ENCODE measurements at places on chromosomes 4 and X. TPM values are rescaled to one million over a fixed set of nuclear protein-coding genes. Genes with fewer than 3 reads are reported as not detected.

DNA sequence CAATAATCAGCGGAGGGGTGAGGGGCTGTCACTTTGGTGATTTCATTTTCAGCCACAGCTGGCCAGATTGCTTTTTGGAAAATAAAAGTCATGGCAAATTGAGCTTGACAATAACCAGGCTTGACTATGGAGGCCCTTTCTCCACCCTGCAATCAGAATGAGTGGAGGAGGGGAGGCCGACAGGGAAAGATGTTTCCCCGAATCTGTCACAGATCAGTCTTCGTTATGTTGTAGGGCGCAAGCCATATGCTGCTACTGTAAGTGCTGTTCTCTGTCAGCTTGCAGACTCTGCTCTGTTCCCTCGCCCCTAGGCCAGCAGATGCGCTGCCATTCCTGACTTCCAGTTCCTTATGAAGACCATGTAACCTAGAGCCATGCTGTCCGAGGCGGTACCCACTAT, 114.1 kb downstream of the MGST2 start:
- H3K4me3 ChIP-seq: no peak overlapping the region
- H3K36me3 ChIP-seq: no peaks in the 10 kb centered on the region
- H3K27ac ChIP-seq: no peak overlapping the region
- peaks cover 39% of the 10 kb centered on the region for H3K4me1 ChIP-seq
- H3K27me3 ChIP-seq: no peaks in the 10 kb centered on the region

- no peaks in the 10 kb centered on the region for H3K36me3 ChIP-seq
- no peak overlapping the region for H3K27ac ChIP-seq
- H3K27me3 ChIP-seq: no peaks in the 10 kb centered on the region
- H3K4me1 ChIP-seq: no peaks in the 10 kb centered on the region
- no peak for DNase-seq
- no peak overlapping the region for H3K4me3 ChIP-seq
Observed at GRCh38 chrX:69032601-69033000, 132.7 kb downstream of the PJA1 start.

- H3K27me3 ChIP-seq: no peaks in the 10 kb centered on the region
- no peak overlapping the region for H3K27ac ChIP-seq
- H3K4me3 ChIP-seq: no peak overlapping the region
- no peaks in the 10 kb centered on the region for H3K4me1 ChIP-seq
- no peaks in the 10 kb centered on the region for H3K36me3 ChIP-seq
Observed at GRCh38 chrX:42824541-42824940, 46.6 kb upstream of the PPP1R2C start.

- no peaks in the 10 kb centered on the region for H3K36me3 ChIP-seq
- H3K4me3 ChIP-seq: no peak overlapping the region
- no peaks in the 10 kb centered on the region for H3K4me1 ChIP-seq
Observed at GRCh38 chr4:23750125-23750524, 139.7 kb downstream of the PPARGC1A start.

- H3K4me1 ChIP-seq: peaks cover 58% of the 10 kb centered on the region
- H3K36me3 ChIP-seq: no peaks in the 10 kb centered on the region
- no peaks in the 10 kb centered on the region for H3K27me3 ChIP-seq
- no peak for DNase-seq
- no peak overlapping the region for H3K4me3 ChIP-seq
Observed at GRCh38 chr4:139018971-139019758, 3.6 kb downstream of the NOCT start.

- H3K27ac ChIP-seq: no peak overlapping the region
- no peaks in the 10 kb centered on the region for H3K27me3 ChIP-seq
- no peaks in the 10 kb centered on the region for H3K36me3 ChIP-seq
- peaks cover 4% of the 10 kb centered on the region for H3K4me1 ChIP-seq
Observed at GRCh38 chrX:13055486-13055885, 11.1 kb upstream of the FAM9C start.

- no peak overlapping the region for H3K27ac ChIP-seq
- no peaks in the 10 kb centered on the region for H3K36me3 ChIP-seq
- no peaks in the 10 kb centered on the region for H3K4me1 ChIP-seq
- no peaks in the 10 kb centered on the region for H3K27me3 ChIP-seq
- H3K4me3 ChIP-seq: no peak overlapping the region
- no peak for DNase-seq
Observed at GRCh38 chr4:48081196-48081595, 52.9 kb downstream of the TXK start.

GRCh38 chr4:174521800-174522182, 497 bp downstream of the HPGD start:
- DNase-seq: no peak
- no peak overlapping the region for H3K4me3 ChIP-seq
- H3K36me3 ChIP-seq: no peaks in the 10 kb centered on the region
- H3K27me3 ChIP-seq: no peaks in the 10 kb centered on the region

GRCh38 chr4:88284439-88285234, at the start of gene PPM1K:
PPM1K (minus strand) TSS chr4:88284561; CDS start chr4:88278583, 5,978 bp downstream.
- H3K27ac ChIP-seq: peak within 1 kb of the TSS; percentile 97
- H3K4me1 ChIP-seq: peaks cover 63% of the 10 kb centered on the region
- H3K36me3 ChIP-seq: no peaks in the 10 kb centered on the region
- no peaks in the 10 kb centered on the region for H3K27me3 ChIP-seq
- DNase-seq: peak; percentile 99
- H3K4me3 ChIP-seq: peak within 1 kb of the TSS; percentile 95

DNA sequence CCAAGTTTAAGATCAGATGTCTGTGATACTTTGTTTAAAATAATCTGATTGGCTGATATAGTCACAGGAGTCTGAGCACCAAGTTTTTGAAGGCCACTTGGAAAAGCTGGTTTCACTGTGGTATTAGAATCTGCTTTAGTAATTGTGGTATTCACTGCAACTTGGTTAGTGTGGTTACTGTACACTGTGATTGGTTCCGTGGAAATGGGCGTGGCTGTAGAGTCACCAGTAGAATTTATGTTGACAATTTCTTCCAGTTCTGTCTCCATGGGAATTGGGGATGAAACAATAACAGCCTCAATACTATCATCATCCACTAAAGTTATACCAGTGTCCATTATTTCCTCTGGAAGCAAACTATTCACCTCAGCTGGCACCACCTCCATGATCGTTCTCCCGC, 26.2 kb downstream of the LIN54 start:
- no peak overlapping the region for H3K27ac ChIP-seq
- H3K4me3 ChIP-seq: no peak overlapping the region
- H3K27me3 ChIP-seq: no peaks in the 10 kb centered on the region

Gene FHL1
- not detected for total RNA-seq

Gene PAPSS1
- 73.1 TPM for total RNA-seq

Gene GAGE12J
- total RNA-seq: not detected

Gene DUSP21
- not detected for total RNA-seq

Gene POU3F4
- not detected for total RNA-seq

Gene CT45A10
- not detected for total RNA-seq
